Psoas muscle (tissue), 8 donors: ENCODE measurements at places on chromosomes 1 and 21.

DNA sequence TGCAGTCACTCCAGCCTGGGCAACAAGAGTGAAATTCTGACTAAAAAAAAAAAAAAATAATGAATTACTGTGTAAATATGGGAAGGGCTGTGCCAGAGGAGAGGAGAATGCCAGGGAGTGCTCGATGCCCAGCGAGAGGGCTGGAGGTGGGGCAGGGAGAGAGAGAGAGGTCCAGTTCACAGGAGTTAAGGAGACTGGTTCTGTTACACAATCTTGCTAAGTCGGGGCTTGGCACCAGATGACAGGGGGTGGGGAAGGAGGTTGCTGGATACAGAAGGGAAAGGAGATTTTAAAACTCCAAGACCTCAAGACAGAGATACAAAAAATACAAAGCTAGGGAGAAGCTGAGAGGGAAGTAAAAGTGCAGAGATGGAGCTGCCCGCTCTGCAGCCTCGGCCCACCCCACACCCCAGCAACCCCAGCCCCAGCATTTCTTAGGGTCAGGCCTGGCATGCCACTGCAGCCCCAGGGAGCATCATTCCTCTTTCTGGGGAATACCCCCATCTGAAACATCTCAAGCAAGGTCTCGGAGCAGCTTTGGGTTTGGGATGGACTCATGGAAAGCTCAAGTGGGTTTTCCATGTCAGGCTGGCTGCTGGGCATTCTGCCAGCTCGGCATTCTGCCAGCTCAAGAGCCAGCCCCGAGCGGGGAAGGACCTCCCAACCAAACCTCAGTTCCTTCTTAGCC is 991 bp downstream of the SELENBP1 start:
- DNase-seq = peak; percentile 66

- no peak for DNase-seq
Observed at GRCh38 chr1:85475055-85475454, 10.1 kb upstream of the DDAH1 start.

DNA sequence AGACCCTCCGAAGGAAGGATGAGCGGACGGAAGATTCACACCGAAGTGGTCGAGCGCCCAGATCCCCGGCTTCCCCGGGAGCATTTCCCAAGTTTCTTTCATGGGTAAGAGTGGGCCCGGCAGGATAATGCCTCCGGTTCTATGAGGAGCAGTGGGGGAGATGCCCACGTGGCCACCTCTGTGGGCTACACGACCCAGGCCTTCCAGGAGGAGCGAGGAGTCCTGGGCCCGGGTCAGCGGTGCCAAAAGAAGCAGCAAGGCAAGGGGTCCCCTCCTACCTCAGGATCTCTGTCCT is 7.9 kb upstream of the NBPF11 start:
- no peak for DNase-seq

DNA sequence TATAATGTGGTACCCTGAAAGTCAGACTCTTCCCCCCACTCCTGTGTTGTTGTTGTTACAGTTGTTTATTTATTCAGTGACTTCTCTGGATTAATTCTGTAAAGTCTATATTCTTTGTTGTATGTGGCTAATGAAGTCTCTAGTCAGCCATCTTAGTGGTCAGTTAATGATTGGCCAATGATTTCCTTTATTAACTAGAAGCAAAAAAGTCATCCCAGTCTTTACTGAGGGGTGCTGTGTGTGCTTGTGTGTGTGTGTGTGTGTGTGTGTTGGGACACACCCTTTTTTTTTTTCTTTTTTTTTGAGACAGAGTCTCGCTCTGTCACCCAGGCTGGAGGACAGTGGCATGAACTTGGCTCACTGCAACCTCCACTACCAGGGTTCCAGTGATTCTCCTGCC is 37.3 kb upstream of the HYI start:
- no peak for DNase-seq

- peak; percentile 15 for DNase-seq
Observed at GRCh38 chr21:44891631-44892031, 18.1 kb upstream of the PTTG1IP start.
